ENCODE measurements at places on chromosomes 7 and 10.

GRCh38 chr7:51315393-51316261 lies 982 bp downstream of the COBL start:
- peak; percentile 77 for DNase-seq

DNA sequence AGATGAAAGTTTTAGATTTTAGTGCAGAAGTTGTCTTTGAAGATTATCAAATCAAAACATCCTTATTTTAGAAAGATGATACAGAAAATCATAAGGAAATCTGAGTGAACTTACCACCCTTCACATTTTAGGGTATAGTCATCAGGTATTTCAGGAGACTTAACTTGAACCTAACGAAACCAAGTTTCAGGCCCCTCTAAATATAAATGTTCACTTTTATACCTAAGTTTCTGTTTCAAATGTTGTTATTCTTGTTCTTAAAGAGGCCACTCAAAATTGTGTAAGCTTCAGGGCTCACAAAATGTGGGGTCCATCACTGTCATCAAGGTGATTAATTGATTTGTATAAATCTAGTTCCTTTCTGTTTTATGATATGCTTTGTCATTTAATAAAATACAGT lies 216.2 kb downstream of the KIAA1217 start:
- no peak for DNase-seq

GRCh38 chr10:34124522-34125035 lies 690.5 kb downstream of the PARD3 start:
- DNase-seq = no peak

- DNase-seq = no peak
Measured at GRCh38 chr7:150516956-150517745, 2.5 kb downstream of the GIMAP7 start.

DNA sequence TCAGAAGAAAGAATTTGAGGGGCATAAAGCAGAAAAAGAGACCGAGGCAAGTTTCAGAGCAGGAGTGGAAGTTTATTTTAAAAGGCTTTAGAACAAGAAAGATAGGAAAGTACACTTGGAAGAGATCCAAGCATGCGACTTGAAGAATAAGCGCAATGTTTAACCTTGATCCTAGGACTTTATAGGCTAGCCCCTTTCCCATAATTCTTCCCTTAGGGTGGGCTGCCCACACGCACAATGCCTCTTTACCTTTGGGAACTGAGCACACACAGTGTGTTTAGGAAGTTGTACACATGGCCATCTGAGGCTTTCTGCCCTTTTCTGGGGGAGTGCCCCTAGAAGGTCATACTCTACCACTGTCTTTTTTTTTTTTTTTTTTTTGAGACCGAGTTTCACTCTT lies 11.2 kb upstream of the GSTO1 start:
- DNase-seq = no peak

DNA sequence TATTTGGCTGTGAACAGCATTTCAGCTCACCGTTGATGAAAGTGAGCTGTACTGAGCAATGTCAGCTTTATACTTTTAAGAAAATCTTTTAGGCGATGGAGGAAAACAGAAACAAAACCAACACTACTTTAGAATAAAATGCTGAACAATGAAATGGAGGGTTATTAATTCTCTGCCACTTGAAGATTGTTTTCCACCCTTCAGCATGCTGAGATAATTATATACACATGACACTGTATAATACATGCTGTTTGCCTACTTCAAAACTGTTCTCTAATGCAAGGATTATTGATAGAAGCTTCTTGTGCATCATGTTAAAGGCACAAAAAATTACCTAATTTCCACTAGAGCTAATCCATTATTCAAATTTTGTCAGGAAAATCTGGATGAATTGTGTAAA lies 66.8 kb downstream of the CACNA2D1 start:
- no peak for DNase-seq

- no peak for DNase-seq
Measured at GRCh38 chr7:128986609-128987008, 48.9 kb downstream of the IRF5 start.

DNA sequence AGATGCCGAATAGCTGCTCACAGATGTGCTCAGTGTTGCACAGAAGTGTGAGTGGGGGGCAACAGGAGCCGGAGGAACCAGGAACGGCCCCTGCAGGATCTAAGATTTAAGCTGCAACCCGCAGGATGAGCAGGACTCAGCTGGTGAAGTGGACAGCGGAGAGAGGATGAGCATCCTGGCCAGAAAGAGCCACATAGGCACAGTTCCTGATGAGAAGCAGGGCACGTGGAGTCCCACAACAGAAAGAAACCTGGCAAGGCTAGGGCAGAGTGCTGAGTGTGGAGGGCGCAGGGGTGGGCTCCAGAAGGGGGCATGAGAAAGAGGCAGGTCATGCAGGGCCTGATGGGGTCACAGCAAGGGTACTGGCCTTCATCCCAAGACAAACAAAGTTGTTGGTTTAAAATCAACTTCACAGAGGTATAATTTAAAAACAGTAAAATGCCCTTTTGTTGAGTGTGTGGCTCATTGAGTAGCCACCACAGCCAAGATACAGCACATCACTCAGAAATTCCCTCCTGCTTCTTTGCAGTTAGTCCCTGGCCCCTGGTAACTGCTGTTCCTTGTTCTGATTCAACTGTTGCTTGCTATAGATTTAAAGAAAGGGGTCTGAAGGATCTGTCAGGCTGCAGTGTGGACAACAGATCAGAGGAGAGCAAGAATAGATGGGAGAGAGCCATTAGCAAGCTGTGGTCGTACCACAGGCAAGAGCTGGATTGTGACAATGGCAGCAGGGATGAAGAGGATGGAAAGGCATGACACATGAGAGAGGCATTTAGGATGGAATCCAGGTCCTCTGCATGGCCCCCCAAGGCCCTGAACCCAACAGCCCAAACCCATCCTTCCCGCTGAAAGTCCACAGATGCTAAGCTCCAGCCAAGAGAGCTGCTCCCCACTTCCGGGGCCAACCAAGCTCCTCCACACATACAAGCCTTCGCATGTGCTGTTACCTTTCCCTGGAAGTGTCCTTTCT lies 53.1 kb upstream of the OSBPL3 start:
- no peak for DNase-seq

- DNase-seq = peak; percentile 76
Measured at GRCh38 chr7:101814991-101815825, 2.2 kb upstream of the CUX1 start.

DNA sequence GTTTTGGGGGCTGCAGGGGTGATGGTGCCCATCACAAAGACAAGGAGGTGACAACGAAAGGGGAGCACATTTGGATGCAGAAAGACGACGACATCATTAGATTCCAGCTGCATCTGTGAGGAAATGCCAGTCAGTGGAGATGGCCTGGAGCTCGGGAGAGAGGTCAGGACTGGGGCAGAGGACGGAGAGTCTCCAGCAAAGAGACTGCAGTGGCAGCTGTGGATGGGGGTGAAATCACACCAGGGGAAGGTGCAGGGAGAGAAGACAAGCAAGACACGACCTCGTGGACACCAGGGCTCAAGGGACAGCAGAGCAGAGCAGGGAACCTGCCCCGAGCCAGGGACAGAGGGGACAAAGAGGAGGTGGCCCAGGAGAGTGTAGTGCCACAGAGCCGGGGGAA lies 203.4 kb downstream of the PRPF18 start:
- peak; percentile 46 for DNase-seq

- DNase-seq = no peak
Measured at GRCh38 chr7:47340517-47340916, 241.4 kb downstream of the TNS3 start.

- DNase-seq = no peak
Measured at GRCh38 chr7:42886129-42886528, 25.7 kb downstream of the C7orf25 start.

DNA sequence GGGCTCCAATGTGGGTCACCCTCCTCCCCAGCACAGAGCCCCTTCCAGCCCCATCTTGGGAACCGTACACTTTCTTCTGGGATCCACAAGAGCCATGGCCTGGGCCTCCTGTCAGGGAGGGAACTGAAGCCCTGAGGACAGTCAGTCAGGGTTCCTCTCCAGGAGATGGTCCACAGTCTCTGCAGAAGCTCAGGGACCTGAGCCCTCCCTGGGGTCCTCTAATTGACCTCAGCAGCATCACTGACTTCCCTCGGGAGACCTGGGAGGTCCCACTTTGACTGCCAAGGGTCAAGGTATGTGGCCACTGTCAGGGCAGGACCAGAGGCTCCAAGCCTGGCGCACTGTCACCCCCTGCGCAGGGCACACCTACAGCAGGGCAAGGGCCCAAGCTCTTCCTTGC lies 32.3 kb downstream of the NOD1 start:
- no peak for DNase-seq

- no peak for DNase-seq
Measured at GRCh38 chr7:87380905-87381304, 35.4 kb downstream of the CROT start.

- DNase-seq = no peak
Measured at GRCh38 chr10:95964756-95965155, 57.0 kb downstream of the CC2D2B start.

DNA sequence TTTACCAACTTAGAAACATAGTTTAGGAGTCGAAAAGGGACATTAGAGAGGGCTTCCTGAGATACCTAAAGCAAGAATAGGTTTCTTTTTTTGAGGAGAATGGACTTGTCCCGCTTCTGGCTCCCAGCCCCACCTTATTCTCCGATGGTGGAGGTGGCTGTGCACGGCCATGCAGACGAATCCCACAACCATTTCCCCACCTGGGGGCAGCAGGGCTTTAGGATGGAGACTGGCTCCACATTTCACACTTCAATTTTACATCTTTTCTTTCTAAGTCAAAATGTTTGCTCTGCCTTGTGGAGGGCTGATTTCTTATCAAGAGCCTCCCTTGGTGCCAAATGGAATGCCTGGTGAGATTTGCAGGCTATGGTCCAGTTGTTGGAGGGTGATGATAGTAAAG lies 118.5 kb downstream of the GLRX3 start:
- no peak for DNase-seq

DNA sequence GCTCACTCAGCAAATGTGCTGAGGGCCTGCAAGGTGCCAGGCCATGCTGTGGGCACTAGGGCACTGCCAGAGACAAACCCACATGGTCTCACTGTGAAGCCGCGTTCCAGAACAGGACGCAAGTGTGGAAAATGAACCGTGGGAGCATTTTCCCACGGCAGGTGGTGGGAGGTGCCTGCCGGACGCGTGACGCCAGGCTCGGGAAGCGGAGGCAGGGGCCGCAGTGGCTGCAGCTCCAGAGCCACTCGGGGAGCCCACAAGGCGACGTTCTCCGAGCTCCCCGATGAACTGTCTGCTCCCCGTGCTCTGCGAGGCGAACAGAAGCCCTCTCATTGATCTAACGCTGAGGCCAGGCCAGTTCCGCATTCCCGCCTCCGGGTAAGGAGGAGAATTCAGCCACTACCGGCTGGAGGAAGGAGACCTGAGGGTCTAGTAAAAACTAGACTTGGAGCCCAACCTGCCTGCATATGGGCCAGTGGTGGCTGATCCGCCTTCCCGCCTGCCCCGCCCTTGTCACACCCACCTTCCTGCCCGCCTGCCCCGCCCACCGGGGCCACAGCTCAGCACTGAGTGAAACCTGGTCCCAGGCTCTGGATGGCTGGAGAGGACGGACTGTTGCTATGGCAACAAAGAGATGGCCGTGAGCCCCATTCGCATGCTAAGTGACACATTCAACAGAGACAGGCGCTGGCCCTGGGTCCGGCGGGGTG lies 13.1 kb downstream of the ADGRA1 start:
- peak; percentile 66 for DNase-seq

- DNase-seq = no peak
Measured at GRCh38 chr7:18213652-18214051, 186.0 kb upstream of the PRPS1L1 start.

DNA sequence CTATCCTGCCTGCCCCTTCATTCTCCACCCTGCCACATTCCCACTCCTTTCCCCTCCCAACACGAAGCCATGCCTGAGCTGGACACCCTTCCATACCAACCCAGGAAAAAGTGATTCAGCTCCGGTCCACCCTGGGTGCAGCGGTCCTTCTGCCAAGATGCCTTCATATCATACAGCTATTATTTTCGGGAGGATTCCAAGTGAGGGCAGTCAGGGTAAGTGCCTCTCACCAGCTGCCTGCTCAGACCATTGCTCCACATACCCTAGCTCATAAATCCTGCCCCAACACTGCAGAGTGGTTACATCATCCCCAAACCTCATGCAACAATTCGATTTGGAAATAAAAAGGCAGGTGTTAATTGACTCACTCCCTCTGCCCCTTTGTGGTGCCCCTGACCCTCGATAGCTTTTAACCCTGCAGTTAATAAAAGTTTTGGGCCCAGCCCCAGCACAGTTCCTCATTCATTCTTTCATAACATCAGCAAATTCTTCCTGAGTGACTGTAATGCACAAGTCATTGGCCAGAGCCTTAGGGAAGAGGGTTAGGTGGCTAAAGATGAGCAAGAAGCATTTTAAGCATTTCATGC lies 42.6 kb downstream of the ZNF503 start:
- no peak for DNase-seq

GRCh38 chr7:17298840-17299482 lies 509 bp downstream of the AHR start:
- DNase-seq = peak; percentile 79

DNA sequence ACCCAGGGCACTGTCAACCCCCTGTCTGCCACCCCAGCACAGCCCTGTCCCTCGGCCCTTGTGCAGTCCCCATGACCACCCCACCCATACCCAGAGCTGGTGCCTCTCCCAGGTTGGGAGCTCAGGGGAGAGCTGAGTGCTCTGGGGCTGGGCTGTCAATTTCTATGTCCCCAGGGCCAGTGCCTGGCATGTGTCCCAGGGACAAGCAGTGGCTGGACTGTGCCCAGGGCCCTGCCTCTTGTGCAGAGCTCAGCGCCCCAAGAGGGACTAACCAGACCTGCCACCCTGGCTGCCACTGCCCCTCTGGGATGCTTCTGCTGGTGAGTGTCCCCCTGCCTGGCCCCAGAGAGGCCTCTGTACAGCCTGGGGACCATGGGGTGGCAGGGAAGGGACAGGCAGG lies 29.0 kb upstream of the ZNF862 start:
- DNase-seq = no peak

GRCh38 chr10:28676326-28676967 lies 874 bp upstream of the BAMBI start:
- peak; percentile 88 for DNase-seq

DNA sequence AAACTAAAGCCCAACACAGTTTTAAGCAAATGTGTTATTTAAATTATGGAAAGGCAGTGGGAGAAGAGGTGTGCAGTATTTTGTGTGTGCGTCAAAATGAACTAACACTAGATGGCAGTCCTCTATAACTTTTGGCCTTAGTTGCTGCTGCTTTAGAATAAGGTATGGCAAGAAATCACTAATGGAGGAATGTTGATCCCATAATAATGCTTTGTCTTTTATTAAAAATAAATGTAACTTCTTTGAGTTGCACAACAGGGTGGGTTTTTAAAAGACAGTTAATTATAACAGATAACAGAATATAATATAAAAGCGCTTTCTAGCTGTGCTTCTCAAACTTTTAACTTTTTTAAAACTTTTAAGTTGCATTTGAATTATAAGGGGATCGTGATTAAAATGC lies 56.4 kb downstream of the BBS9 start:
- DNase-seq = peak; percentile 54

All from retina (tissue), 1 donor.